ENCODE measurements at places on chromosomes 4 and X. TPM values are rescaled to one million over a fixed set of nuclear protein-coding genes. Genes with fewer than 3 reads are reported as not detected.

The MCF2 gene
- total RNA-seq: 0.13 TPM

The ZAR1 gene
- not detected for total RNA-seq

DNA sequence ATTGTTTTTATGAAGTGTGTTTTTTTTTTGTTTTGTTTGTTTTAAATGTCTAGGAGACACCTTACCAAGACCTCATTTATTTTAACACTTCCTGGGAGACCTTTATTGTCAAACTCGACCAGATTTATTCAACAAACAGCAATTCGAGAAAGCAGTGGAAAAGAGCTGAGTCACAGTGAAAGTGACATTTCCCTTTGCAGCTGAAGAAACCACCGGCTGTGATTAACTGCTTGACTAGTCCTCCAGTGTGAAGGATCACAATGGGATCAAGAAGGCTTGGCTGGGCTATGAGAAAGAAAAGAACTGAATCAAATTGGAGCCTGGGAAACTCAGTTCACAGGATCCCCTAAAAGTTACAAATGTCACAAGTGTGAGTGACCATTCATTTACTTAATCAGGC is 11.9 kb upstream of the ADH7 start:
- DNase-seq: no peak

DNA sequence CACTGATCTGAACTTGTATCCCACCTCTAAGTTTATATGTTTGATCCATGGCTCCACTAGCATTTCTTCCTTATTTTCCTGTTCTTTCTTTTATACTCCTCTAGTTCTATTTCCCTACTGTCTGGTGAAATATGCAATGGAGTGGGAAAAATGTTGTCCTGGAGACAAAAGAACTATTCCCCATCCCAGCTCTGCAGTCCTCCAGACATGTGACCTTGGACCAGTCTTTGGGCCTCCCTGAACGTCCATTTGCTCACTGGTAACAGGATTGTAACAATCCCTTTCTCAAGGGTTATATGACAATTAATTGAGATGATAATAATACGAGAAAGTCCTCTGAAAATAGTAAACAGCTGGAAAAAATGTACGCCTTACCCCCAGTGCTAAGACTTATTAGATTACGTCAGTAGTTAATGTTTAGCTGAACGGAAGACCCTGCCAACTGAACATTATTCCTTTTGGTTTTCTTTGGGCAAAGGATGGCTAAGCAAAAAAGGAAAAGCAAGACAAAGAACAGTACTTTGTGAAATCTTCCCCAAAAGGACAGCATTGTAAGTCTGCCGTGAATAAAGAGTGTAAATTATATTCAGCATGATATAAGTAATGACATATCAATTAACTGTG is 302.3 kb upstream of the PPARGC1A start:
- DNase-seq: no peak

The CCSER1 gene
- total RNA-seq: 0.16 TPM

GRCh38 chr4:4984186-4984585 is 35.1 kb downstream of the CYTL1 start:
- no peak for DNase-seq

DNA sequence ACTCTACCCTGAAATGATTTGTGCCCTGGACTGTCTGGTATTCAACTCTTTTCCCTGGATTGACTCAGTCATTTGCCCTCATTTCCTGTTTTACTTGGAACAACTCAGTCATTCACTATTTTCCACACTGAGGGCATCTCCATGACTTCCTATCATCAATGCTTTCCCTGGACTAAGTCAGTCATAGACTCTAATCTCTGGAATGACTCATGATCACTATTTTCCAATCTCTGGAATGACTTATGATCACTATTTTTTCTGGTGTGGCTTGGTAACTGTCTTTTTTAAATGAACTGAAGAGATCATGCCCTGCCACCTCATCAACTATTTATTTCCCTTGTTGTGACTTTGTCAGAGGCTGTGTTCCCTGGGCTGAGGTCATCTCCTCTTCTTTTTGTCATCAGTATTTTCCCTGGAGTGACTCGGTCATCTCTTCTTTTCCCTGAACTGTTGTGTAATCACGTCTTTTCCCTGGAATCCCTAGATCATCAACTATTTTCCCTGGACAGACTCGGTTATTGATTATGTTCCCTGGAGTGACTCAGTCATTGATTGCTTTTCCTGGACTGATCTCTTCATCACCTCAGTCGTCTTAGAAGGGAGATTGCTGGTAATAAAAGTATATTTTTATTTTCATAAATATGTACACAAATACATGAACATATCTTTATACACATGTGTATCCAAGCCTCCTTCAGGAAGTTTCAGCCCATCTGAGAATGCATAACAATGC is 327.1 kb upstream of the VCX start:
- DNase-seq: no peak

The XAGE1A gene
- total RNA-seq: not detected

The CENPE gene
- 3.4 TPM for total RNA-seq

DNA sequence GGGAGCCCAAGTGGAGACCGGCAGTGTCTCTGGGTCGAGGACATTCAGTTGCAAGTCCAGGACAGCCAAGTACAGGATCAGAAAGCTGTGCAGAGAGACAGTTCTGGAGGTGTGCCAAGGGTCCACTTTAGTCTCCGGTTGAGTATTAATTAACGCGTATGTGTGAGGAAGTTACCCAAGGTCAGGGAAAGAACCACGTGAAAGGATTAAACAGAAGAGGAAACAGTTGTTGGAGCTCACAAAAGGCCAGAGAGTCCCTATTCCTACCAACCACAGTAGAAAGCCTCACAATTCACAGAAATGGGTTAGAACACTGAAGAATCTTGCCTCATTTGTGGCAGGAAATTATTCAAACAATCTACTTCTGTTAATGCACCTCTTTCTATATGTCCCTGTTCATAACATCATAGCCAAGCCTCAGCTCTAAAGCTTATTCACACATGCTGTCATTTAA is 17.9 kb upstream of the NSUN7 start:
- DNase-seq: no peak

DNA sequence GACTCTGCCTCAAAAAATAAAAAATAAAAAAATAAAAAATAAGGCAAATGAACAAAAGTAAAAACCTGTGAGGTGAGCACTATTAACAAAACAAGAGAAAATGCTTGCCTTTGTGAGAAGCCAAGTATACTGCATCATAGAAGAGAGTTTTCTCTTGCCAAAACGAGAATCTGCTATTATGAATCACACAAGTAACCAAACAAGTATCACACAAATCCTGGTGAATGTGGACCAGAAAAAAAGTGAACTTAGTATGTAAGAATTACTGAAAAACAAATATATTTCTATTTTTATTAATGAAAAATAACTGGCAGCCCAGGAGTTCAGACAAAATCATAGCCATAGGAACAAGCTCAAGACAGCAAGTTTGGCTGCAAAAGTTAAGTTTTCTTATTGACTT is 193.5 kb downstream of the PDGFC start:
- no peak for DNase-seq

DNA sequence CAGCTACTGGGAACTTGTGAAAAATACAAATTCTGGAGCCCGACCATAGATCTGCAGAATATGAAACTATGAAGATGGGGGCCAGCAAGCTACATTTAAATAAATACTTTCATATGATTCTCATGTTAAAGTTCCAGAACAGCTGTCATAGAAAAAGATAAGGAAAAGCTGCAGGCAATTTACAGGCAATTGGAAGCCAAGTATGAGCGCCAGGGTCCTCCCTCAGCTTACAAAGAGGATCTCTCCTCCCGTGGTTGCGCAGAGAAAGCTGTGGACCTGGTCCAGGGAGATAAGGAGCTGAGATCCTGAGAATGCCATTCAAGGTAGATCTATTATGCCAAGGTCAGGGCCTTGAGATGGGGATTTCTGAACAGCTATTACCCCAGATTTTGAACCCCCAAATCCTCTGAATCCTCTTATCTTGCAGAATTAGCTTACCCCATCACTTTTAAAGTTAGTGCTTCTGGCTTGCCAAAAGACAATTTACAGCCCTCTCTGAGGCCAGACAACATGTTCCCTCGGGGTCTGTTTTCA is 25.6 kb upstream of the FRAS1 start:
- no peak for DNase-seq

DNA sequence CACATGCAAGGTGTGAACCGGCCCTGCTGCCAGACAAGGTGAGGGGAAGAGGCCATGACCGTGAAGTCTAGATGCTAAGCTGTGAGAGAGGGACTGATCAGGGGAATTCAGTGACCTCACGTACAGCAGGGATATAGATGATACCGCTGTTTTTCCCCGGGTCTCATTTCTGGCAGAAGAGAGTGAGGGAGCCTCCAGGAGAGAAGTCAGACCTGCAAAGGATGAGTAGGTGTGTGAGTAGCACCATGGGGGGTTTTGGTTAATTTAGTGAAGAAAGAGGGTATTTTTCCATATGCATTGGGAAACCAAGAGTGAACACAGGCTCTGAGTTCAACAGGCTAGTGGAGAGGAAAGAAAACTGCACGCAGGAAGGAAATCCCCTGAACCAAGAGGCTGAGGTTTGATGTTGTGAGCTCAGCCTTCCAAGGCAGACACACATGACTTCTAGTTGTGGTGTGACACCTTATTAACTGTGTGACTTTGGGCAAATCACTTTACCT is 127.6 kb upstream of the GATB start:
- DNase-seq: no peak

The NR3C2 gene
- total RNA-seq: 1.3 TPM

- no peak for DNase-seq
These were observed 223.3 kb downstream of the COL25A1 start for GRCh38 chr4:109079201-109079600.

DNA sequence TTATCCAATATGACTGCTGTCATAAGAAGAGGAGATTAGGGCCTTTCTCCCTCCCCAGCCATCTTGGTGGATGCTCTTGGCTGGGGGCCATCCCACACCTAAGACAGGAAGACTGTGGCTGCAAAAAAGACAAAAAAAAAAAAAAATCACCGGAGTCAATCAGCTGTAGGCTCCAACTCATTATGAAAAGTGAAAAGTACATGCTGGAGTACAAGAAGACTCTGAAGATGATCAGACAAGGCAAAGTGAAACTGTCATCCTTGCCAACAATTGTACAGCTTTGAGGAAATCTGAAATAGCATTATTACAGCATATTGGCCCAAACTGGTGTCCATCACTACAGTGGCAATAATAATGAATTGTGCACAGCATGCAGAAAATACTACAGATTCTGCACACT is 5.2 kb downstream of the EGFL6 start:
- no peak for DNase-seq

The FGF13 gene
- total RNA-seq: not detected

- no peak for DNase-seq
These were observed 87.6 kb upstream of the SLC4A4 start for GRCh38 chr4:71251261-71251660.

DNA sequence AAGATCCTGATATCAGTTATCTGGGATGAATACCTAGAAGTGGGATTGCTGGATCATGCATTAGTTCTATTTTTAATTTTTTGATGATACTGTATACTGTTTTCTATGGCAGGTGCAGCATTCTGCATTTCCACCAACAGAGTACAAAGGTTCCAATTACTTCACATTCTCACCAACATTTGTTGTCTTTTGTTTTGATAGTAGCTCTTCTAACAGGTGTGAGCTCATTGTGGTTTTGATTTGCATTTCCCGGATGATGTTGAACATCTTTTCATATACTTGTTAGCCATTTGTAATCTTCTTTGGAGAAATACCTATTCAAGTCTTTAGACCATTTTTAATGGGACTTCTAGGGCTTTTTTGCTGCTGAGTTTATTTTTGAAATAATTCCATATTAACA is 139.2 kb upstream of the AMOT start:
- no peak for DNase-seq

- DNase-seq: no peak
These were observed 120.2 kb upstream of the PJA1 start for GRCh38 chrX:69285401-69285877.

DNA sequence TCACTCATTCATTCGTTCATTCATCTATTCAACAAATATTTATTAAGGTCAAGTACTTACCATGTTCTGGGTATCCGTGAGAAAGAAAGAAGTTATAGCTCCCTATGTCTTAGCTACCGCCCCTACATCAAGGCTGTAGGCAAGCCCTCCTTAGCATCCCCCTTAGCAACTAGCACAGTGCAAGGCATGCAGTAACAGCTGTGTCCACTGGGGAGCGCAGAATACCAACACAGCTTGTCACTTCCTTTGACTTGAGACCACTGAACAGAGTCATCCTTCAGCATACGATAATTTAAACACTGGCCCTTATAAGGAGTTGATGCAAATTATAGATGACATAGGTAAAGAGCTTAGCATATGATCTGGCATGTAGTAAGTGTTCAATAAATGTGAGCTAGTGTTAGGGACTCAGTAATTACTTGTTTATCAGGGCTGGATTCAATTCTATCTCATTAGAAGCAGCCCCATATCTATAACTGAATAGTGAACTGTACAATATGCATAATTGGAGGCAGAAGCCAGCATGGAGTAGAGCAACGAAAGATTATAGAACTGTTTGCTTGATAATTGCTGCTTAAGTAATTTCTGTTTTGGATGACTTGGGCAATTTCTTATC is 8.7 kb downstream of the KIAA1210 start:
- peak; percentile 41 for DNase-seq
